ENCODE measurements at places on chromosomes 16 and 17.

- no peak for DNase-seq
These were observed 3.4 kb upstream of the KRTAP2-4 start for GRCh38 chr17:41069031-41069430.

- DNase-seq: no peak
These were observed 126.2 kb upstream of the WSCD1 start for GRCh38 chr17:5943982-5944381.

DNA sequence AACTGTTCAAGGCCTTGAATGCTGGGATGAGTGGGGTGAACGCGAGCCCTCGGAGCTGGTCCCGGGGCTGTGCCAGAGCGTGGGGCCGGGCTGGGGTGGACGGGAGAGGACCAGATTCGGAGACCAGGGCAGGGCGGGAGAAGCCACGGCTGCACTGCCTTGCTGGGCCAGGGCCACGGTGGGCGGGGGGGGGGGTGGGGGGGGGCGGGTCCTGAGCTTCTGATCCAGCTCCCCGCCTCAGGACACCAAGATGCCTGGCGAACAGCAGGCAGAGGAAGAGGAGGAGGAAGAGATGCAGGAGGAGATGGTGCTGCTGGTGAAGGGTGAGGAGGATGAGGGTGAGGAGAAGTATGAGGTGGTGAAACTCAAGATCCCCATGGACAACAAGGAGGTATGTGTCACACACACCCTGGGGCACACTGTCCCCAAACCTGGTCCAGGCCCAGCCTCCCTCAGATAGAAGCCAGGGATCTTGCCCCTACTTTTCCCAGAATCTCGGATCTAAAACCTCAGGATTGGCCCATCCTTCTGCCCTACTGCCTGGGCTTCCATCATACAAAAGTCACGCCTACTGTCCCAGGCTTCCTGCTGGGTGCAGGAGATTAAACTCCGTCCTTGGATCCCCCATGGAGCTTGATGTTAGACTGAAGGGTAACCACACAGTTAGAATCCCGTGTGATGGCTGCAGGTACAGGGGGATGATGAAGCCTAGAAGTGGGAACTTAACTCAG lies 563 bp downstream of the ZNF771 start:
- no peak for DNase-seq

DNA sequence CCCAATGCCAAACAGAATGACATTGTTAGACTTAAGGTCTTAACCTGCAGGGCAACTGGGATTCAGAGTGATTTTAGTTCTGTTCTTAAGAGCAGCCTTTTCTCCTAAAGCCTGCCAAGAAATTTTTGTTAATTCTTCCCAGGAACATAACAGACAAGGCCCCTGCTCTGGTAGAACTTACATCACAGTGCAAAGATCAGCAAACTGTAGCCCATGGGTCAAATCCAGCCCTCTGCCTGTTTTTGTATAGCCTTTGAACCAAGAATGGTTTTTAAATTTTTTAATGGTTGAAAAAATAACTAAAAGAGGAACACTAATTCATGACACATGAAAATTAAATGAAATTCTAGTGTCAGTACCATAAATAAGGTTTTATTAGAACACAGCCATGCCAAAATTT lies 3.8 kb downstream of the ACSM3 start:
- no peak for DNase-seq

- DNase-seq: no peak
These were observed 43.2 kb downstream of the RAB11FIP4 start for GRCh38 chr17:31434727-31435050.

DNA sequence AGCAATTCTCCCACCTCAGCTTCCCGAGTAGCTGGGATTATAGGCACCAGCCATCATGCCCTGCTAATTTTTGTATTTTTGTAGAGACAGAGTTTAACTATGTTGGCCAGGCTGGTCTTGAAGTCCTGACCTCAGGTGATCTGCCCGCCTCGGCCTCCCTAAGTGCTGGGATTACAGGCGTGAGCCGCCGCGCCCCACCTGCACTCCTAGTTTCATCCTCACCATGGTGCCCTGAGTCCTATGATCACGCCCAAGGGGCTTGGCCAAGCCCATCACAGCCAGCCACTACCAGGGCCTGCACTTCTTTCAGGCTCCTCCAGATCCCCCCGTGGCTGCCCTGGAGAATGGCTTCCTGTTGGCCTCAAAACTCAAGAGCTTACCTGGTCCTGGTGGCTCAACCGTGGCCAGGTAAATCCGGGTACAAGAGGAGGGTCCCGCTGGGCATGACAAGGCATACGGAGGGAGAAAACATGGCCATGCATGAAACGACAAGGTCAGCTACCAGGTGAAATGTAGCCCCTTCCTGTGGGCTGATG lies 20.4 kb upstream of the TFAP4 start:
- no peak for DNase-seq

DNA sequence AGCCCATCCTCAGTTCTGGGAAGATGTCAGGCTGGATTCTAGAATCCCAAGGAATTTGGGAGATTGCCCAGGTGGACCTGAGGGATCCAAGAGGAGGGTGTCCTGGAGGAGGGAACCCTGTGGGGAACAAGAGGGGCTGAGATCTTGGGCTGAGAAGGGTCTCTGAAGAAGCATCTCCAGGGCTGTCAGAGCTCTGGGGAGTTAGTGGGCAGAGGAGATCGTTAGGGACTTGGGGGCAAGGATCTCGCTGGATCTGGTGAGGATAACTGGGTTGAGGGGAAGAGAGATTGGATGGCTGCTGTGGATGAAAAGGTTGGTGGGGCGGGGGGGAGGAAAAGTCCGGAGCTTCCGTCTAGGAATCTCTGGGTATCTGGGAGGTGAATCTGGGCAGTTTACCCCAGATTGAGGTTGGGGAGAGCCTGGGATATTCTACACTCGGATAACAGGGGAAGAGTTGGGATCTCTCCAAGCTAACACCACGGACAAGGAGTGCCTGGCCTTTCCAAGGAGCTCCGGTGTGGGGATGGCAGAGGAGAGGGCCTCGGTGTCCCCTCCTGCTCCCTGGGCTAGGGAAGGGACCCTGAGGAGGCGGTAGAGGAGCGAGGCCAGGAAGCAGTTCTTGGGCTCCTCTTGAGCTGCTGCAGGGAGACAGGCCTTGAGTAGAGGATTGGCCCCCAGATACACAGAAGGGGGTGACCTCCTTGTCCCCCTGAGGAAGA lies 1.7 kb downstream of the FBXL19 start:
- DNase-seq: no peak

- DNase-seq: no peak
These were observed 250.6 kb upstream of the ZFHX3 start for GRCh38 chr16:73298562-73298961.

DNA sequence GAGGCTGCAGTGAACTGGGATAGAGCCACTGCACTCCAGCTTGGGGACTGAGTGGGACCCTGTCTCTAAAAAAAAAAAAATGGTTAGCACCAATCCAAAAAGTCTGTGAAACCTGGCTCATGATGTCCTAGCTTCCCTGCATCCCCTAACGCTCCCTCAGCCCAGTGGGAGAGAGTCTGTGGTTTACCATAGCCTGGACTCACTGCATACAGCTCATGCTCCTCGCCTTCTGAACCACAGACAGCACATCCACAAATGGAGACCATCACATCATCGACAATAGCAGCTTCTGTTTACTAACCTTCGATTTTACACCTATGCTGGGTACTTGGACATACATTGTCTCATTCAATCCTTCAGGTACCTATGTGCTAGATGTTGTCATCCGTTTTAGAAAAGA lies 43.6 kb downstream of the NLRC5 start:
- DNase-seq: no peak

DNA sequence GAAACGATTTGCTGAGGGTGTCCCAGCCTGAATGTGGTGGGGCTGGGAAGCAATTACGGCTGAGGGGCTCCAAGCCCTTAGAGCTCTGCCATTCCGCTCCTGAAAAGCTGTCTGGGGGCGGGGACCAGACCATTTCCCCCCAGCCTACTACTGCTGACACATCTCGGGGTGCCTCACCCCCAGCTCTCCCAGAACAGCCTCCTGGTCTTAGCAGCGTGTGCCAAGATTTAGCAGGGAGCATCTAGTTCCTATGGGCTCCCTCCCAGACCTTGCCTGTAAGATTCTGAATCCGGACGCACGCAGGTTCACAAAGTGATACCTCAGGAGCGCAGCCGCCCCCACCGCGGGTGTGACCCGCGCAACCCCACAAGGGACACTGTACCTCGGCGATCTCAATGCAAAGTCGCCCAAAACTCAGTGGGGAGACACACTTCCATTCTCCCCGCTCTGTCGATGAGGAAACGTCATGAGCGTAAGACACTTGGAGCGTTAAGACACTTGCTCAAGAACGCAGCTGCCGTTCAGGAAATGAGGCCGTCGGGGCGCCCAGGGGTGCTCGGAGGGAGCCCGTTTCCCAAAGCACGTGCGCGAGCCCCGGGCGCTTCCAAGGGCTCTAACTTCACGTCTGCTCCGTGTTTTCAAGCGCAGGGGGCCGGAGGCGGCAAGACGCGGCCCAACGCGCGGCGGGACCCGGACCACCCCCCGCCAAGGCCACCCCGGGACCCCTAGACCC lies 629 bp downstream of the GEMIN4 start:
- no peak for DNase-seq

- no peak for DNase-seq
These were observed 555.3 kb downstream of the MAF start for GRCh38 chr16:79045191-79045590.

- DNase-seq: peak; percentile 49
These were observed 92.6 kb downstream of the DNAH17 start for GRCh38 chr17:78484271-78485246.

- DNase-seq: peak; percentile 84
These were observed 10.1 kb upstream of the STAC2 start for GRCh38 chr17:39235555-39236449.

DNA sequence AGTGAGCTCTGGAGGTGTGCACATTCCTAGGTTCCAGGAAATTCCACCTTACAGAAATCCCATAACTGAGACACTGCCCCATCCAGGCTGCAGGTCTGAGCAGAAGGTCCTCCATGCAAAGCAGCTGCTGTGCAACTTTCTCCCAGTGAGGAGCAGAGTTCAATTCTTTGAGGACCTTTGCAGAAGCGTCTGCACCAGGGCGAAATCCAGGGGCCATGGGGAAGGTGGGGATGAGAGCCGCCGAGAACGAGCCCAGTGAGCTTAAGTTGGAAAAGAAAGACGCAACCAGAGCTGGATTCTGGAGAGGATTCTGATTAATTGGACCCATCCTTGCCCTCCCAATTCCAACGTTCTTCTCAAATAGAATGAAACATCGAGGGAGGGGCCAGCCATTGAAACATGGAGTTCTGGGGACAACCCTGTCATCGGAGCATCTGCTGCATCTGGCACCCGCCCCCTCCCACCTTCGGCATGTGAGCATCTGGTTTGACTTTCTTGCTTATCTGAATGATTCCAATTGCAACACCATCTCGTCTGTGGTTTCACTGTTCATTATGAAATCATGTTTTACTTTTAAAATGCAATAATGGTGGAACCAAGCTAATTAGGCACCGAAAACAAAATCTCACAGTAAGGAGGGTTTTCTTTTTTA lies 190.6 kb upstream of the FOXF1 start:
- no peak for DNase-seq

- DNase-seq: no peak
These were observed 6.0 kb upstream of the CBX8 start for GRCh38 chr17:79802736-79803420.

DNA sequence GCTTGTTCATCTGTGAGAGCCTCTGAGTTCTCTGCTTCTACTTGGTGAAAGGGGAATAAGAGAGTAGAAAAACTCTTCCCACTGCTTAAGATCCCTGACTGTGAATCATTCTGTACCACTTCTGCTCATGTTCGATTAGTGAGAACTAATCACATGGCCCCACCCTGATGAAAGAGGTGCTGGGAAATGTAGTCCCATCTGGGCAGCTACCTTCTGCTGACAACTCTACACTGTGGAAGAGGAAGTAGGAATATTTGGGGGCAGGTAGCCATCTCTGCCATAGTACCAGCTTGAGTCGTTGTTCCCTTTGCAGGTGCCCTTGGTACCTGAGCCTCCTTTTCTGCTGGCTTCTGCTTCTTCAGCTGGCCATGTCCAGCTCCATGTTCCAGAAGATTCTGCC lies 29.9 kb downstream of the NKD1 start:
- no peak for DNase-seq

DNA sequence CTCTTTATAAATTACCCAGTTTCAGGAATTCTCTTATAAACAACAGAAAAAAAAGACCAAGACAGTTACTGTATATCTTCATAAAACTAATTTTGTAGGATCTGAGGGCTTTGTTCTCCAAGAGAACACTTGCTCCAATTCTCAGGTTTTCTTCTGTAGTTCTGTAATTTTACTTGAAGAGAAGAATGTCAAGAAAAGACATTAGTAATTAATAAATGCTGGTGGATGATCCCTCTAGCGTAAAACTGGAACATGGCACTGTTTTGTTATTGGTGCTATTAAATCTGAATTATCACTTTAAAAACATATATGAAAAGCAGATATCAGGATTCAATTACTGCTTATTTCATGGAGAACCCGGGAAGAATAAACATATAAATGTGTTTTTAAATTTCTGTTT lies 36.5 kb upstream of the CPHXL start:
- DNase-seq: no peak

- DNase-seq: no peak
These were observed 14.1 kb downstream of the SLC7A6OS start for GRCh38 chr16:68296693-68297092.

DNA sequence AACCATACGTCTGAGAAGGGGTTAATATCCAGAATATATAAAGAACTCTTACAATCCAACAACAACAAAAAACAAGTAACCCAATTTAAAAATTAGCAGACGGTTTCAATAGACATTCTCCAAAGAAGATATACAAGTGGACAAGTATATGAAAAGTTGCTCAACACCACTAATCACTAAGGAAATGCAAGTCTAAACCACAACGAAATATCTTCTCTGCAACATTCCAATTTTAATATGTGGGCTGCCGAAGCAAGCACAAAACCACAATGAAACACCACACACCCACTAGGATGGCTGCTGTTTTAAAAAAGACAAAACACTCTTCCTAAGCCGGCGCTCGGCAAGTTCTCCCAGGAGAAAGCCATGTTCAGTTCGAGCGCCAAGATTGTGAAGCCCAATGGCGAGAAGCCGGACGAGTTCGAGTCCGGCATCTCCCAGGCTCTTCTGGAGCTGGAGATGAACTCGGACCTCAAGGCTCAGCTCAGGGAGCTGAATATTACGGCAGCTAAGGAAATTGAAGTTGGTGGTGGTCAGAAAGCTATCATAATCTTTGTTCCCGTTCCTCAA lies 5.9 kb upstream of the SLC13A2 start:
- DNase-seq: no peak

DNA sequence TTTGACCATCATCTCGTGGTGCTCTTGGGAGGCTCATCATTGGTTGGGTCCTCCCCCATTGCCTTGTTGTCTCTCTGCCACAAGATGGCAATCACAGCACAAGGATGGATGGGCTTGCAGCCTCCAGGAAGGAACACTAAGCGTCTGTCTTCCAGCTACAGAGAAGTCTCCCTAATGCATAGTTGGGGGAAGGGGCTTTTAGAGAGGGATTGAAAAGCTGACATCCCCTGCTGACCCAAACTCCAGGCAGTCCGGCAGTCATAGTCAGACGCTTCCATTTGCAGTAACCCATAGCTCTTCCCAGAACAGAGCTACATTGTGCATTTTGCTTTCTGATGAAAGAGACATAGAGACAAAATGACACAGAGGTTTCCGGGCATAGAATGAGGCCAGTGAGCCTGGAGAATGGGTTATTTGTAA lies 111.4 kb downstream of the UTP18 start:
- DNase-seq: peak; percentile 93

All from COLO829 (cell line).